Tibial nerve (tissue), 4 donors: ENCODE measurements at places on chromosomes 13 and 19. TPM values are rescaled to one million over a fixed set of nuclear protein-coding genes. Genes with fewer than 3 reads are reported as not detected.

- no peak overlapping the region for H3K27ac ChIP-seq
- DNase-seq = no peak
- no peaks in the 10 kb centered on the region for H3K36me3 ChIP-seq
- no peak overlapping the region for H3K4me3 ChIP-seq
Measured at GRCh38 chr13:67474115-67474514, 244.0 kb upstream of the PCDH9 start.

DNA sequence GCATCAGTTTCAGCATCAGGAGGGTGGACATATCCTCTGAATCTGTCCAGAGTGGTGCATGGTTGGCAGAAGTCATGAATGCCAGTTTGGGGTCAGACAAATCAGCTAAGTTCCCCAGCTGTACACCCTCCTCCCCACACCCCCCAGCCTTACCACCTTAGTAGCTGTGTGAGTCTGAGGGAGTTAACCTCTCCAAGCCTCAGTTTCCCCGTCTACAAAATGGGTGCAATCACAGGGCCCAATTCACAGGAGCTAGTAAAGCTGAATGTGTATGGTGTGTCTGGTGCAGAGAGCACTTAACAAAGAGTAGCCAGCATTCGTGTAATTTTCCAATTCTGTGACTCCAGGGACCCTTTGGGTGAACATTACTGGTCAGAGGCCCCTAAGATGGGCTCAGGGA, 13.4 kb upstream of the ZNF358 start:
- no peaks in the 10 kb centered on the region for H3K36me3 ChIP-seq
- H3K4me1 ChIP-seq = peaks cover 12% of the 10 kb centered on the region
- no peak overlapping the region for H3K4me3 ChIP-seq
- no peak for DNase-seq

GRCh38 chr13:46012404-46012803, 40.1 kb downstream of the ZC3H13 start:
- DNase-seq = no peak
- H3K27ac ChIP-seq = no peak overlapping the region
- no peaks in the 10 kb centered on the region for H3K4me1 ChIP-seq
- no peaks in the 10 kb centered on the region for H3K27me3 ChIP-seq
- H3K36me3 ChIP-seq = no peaks in the 10 kb centered on the region

DNA sequence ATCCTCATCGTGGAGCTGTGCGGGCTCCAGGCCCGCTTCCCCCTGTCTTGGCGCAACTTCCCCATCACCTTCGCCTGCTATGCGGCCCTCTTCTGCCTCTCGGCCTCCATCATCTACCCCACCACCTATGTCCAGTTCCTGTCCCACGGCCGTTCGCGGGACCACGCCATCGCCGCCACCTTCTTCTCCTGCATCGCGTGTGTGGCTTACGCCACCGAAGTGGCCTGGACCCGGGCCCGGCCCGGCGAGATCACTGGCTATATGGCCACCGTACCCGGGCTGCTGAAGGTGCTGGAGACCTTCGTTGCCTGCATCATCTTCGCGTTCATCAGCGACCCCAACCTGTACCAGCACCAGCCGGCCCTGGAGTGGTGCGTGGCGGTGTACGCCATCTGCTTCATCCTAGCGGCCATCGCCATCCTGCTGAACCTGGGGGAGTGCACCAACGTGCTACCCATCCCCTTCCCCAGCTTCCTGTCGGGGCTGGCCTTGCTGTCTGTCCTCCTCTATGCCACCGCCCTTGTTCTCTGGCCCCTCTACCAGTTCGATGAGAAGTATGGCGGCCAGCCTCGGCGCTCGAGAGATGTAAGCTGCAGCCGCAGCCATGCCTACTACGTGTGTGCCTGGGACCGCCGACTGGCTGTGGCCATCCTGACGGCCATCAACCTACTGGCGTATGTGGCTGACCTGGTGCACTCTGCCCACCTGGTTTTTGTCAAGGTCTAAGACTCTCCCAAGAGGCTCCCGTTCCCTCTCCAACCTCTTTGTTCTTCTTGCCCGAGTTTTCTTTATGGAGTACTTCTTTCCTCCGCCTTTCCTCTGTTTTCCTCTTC, 6.3 kb downstream of the MYADM start:
- peaks cover 5% of the 10 kb centered on the region for H3K27me3 ChIP-seq
- H3K27ac ChIP-seq = no peak overlapping the region
- H3K4me3 ChIP-seq = no peak overlapping the region
- no peaks in the 10 kb centered on the region for H3K36me3 ChIP-seq

GRCh38 chr13:25679159-25679558, 307.4 kb downstream of the ATP8A2 start:
- H3K4me3 ChIP-seq = no peak overlapping the region
- no peaks in the 10 kb centered on the region for H3K36me3 ChIP-seq
- H3K4me1 ChIP-seq = no peaks in the 10 kb centered on the region
- no peaks in the 10 kb centered on the region for H3K27me3 ChIP-seq

The RDH8 gene
- total RNA-seq = not detected
